Naive thymus-derived CD4-positive, alpha-beta T cell (primary cell): ENCODE measurements at places on chromosomes 5 and 9. TPM values are rescaled to one million over a fixed set of nuclear protein-coding genes. Genes with fewer than 3 reads are reported as not detected.

GRCh38 chr5:53681079-53681478 lies 120.6 kb downstream of the NDUFS4 start:
- no peak overlapping the region for H3K4me3 ChIP-seq
- H3K4me1 ChIP-seq = no peaks in the 10 kb centered on the region
- H3K36me3 ChIP-seq = peaks cover 4% of the 10 kb centered on the region
- DNase-seq = no peak

- no peak overlapping the region for H3K27ac ChIP-seq
- no peaks in the 10 kb centered on the region for H3K4me1 ChIP-seq
- no peak for DNase-seq
- H3K36me3 ChIP-seq = no peaks in the 10 kb centered on the region
- H3K4me3 ChIP-seq = no peak overlapping the region
- no peaks in the 10 kb centered on the region for H3K27me3 ChIP-seq
Observed at GRCh38 chr9:3735251-3735650, 209.4 kb upstream of the RFX3 start.

DNA sequence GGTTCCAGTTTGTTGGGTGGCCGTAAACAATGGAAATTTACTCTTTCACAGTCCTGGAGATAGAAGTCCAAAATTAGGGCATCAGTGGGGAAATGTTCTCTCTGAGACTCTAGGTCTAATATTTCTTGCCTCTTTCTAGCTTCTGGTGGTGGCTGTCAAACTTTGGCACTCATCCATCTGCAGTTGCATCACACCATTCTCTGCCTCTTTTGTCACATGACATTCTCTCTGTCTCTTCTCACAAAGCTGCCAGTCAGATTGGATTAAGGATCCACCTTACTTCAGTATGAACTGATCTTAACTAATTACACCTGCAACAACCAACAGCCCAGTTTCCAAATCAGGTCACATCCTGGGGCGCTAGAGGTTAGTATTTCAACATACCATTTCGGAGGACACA lies 222.9 kb upstream of the FTMT start:
- no peak overlapping the region for H3K27ac ChIP-seq
- no peaks in the 10 kb centered on the region for H3K4me1 ChIP-seq
- DNase-seq = no peak
- no peak overlapping the region for H3K4me3 ChIP-seq
- no peaks in the 10 kb centered on the region for H3K36me3 ChIP-seq

DNA sequence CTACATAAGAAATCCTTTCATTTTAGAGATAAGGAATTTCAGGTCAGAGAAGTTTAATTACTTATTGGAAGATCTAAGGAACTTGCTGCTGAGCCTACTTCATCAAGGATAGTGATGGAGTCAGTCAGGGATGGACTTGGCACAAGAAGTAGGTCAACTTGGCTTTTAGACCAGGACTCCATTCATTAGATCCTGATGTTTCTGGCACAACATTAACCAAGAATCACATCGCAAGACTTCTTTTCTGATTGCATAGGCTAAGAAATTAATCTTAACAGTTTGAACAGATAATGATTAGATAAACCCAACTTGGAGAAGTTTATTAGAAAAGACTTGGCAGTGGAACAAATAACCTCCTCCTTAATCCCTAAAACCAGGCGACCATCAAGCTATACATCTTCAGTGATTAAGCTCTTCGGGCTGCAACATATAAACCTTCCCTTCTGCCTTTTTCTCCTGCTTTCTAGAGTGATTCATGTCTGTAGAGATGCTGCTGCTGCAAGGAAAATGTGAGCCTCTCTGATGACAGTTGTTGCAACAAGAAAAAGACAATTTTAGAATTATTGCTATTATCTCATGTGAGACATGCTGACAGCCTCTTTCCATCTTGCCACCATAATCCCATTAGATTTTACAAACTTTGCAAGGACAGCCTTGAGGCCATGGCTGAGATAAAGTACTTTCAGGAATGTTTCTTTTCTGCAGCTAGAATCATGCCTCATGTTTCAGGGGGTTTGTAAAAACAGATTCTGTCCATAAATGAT lies 207.9 kb upstream of the SLC27A6 start:
- no peak for DNase-seq
- H3K36me3 ChIP-seq = no peaks in the 10 kb centered on the region
- H3K4me3 ChIP-seq = no peak overlapping the region
- no peaks in the 10 kb centered on the region for H3K4me1 ChIP-seq
- no peak overlapping the region for H3K27ac ChIP-seq
- H3K27me3 ChIP-seq = no peaks in the 10 kb centered on the region

The NAA35 gene
- polyA plus RNA-seq = 14.4 TPM

GRCh38 chr9:99859243-99859980 lies 37.7 kb downstream of the NR4A3 start:
- no peak for DNase-seq
- H3K4me1 ChIP-seq = no peaks in the 10 kb centered on the region
- no peak overlapping the region for H3K4me3 ChIP-seq
- no peak overlapping the region for H3K27ac ChIP-seq
- no peaks in the 10 kb centered on the region for H3K36me3 ChIP-seq
- H3K27me3 ChIP-seq = no peaks in the 10 kb centered on the region

The HRCT1 gene
- polyA plus RNA-seq = not detected

DNA sequence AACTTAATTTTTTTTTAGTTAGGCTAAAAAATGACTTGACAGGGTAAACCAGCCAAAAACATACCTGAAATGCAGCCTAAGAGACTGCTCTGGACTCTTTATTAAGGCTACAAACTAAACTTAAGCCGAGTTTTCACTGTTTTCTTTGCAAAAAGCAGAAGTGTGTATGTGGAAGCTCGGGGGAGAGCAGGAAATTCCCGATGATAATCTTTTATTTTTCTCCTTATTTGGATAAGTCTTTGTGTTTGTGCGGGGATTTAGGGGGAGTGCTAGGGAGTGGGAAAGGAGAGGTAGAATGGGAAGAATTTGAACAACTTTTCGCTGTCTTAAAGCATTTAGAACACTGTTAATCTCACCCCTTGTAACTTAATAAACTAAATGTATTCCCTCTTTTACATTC lies 30.7 kb upstream of the GPR21 start:
- no peak overlapping the region for H3K27ac ChIP-seq
- H3K4me1 ChIP-seq = no peaks in the 10 kb centered on the region
- no peaks in the 10 kb centered on the region for H3K36me3 ChIP-seq
- DNase-seq = no peak
- H3K4me3 ChIP-seq = no peak overlapping the region

DNA sequence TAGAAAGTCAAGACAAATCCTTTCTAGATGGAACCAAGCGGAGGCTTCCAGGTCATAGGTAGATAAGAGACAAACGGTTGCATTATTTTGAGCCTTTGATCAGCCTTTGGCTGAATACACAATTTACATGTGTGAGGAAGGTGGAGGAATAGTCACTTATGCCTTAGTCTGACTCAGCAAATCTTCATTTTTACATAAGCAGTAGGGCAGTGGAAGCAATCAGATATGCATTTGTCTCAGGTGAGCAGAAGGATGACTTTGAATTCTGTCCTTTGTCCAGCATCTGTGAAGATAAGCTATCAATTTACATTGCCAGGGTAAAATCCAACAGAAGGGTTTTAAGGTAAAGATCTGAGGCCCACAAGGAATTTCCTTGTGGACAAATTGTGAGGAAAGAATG lies 23.8 kb downstream of the TUSC1 start:
- DNase-seq = no peak
- no peaks in the 10 kb centered on the region for H3K27me3 ChIP-seq
- H3K27ac ChIP-seq = no peak overlapping the region
- no peak overlapping the region for H3K4me3 ChIP-seq
- H3K4me1 ChIP-seq = no peaks in the 10 kb centered on the region

The CKMT2 gene
- not detected for polyA plus RNA-seq

- no peak for DNase-seq
- H3K27ac ChIP-seq = no peak overlapping the region
- no peaks in the 10 kb centered on the region for H3K27me3 ChIP-seq
- peaks cover 19% of the 10 kb centered on the region for H3K4me1 ChIP-seq
Observed at GRCh38 chr5:107670087-107670931, 428 bp downstream of the EFNA5 start.

- no peak overlapping the region for H3K27ac ChIP-seq
- no peak for DNase-seq
- no peaks in the 10 kb centered on the region for H3K36me3 ChIP-seq
Observed at GRCh38 chr5:149885513-149885912, 59.1 kb downstream of the PDE6A start.

The GRM6 gene
- not detected for polyA plus RNA-seq

DNA sequence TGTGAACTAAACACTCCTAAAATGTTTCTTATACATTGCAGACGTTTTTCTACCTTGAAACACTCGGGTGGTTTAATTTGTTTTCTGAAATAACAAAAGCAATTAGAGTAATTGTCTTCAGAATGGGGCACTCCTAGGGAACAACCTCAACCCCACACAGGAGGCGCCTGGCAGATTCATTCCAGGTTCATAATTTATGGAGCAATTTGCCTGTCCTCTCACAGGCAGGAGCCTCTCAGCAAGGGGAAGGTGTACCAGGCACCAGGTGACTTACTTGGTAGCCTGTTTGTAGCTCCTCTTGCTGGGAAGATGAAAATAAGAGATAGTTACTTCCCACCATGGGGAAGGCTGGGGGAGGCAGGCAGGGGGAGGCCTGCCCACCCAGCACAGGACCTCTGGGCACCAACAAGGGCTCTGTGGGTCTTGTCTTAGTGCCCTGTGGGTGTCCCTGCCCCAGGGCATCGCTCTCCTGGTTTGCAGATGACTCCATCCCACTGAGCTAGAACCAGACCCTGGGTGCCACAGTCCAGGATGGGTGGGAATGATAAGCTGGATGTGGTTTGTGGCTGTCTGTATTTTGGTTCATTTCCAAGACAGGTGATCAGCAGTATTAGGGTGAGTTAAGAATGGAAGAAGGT lies 144.4 kb downstream of the FSTL4 start:
- H3K27me3 ChIP-seq = no peaks in the 10 kb centered on the region
- H3K36me3 ChIP-seq = no peaks in the 10 kb centered on the region
- H3K27ac ChIP-seq = no peak overlapping the region
- no peak overlapping the region for H3K4me3 ChIP-seq

The NSA2 gene
- 49.4 TPM for polyA plus RNA-seq

DNA sequence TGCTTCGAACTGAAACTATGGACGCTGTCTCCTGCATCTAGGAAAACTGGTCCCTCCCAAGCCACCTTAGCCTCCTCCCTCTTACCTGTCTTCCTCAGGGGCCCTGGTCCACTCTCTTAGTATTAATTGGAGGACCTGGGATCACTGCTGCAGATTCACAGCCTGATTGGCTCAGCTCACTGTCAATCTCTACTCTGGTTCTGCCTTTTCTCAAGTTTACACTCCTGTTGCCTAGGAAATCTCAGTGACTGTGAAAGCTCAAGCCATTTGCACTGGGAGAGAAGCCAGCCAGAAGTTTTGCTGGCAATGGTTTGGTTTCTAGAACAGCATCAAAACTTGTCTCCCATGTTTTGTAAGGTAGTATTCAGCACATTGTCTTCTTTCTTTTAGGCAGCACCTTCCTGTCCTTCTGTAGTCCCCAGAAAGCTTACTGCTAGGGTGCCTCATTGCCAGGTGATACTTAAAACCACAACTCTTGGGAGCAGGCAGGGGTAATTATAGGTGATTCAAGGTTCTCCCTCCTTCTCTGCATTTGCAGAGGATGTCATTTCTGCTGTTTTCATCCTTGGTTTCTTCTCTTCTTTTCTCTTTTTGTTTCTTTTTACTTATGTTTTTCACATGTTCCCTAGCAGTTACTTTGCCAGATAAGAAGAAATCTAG lies at the start of gene CAPSL:
CAPSL (minus strand) TSS at position 55 of the 660 bp plus-strand sequence. CDS start 17,502 bp downstream, outside the sequence.
- H3K27me3 ChIP-seq = no peaks in the 10 kb centered on the region
- H3K36me3 ChIP-seq = no peaks in the 10 kb centered on the region
- H3K4me3 ChIP-seq = no peak within 1 kb of the TSS
- no peak within 1 kb of the TSS for H3K27ac ChIP-seq
- no peak for DNase-seq
